Neural progenitor cell (in vitro differentiated cells): ENCODE measurements at places on chromosomes 6 and 20. TPM values are rescaled to one million over a fixed set of nuclear protein-coding genes. Genes with fewer than 3 reads are reported as not detected.

C20orf141 gene
- not detected in 2 replicates for total RNA-seq

LY6G6C gene
- not detected in 2 replicates for total RNA-seq

KHDRBS2 gene
- total RNA-seq, result 14.0 and 17.7 TPM in 2 replicates

GNRH2 gene
- 0.37 TPM in 1 of 2 replicates, not detected in the other for total RNA-seq

SLC22A7 gene
- total RNA-seq, result not detected in 2 replicates

KHDC1L gene
- total RNA-seq, result 1.9 and 2.1 TPM in 2 replicates

TRIM15 gene
- total RNA-seq, result not detected in 2 replicates

GMPR gene
- total RNA-seq, result not detected in 2 replicates

OPN5 gene
- not detected in 2 replicates for total RNA-seq

OOEP gene
- not detected in 2 replicates for total RNA-seq

CST4 gene
- not detected in 2 replicates for total RNA-seq

HSPA12B gene
- total RNA-seq, result 0.15 and 0.71 TPM in 2 replicates

TREML2 gene
- not detected in 2 replicates for total RNA-seq

DEFB121 gene
- not detected in 2 replicates for total RNA-seq

GRIK2 gene
- total RNA-seq, result 0.88 and 1.5 TPM in 2 replicates

EGFL8 gene
- 3.8 and 16.1 TPM in 2 replicates for total RNA-seq

SLC22A23 gene
- total RNA-seq, result 0.99 and 3.3 TPM in 2 replicates

CRIP3 gene
- total RNA-seq, result 21.3 and 35.4 TPM in 2 replicates

WFDC5 gene
- not detected in 2 replicates for total RNA-seq

RFX6 gene
- total RNA-seq, result not detected in 2 replicates

GINS1 gene
- 51.4 and 69.6 TPM in 2 replicates for total RNA-seq

HCK gene
- not detected in 2 replicates for total RNA-seq

PTCRA gene
- not detected in 2 replicates for total RNA-seq

LSM2 gene
- total RNA-seq, result 105 and 125 TPM in 2 replicates

OPRL1 gene
- 1.3 and 3.3 TPM in 2 replicates for total RNA-seq

ID1 gene
- total RNA-seq, result 80.8 and 133 TPM in 2 replicates

PHACTR1 gene
- total RNA-seq, result 2.4 and 6.1 TPM in 2 replicates

DEFB126 gene
- not detected in 2 replicates for total RNA-seq

RBPJL gene
- not detected in 2 replicates for total RNA-seq

OR10C1 gene
- not detected in 2 replicates for total RNA-seq

RUNX2 gene
- 0.09 and 0.19 TPM in 2 replicates for total RNA-seq

LPIN3 gene
- 2.8 and 8.9 TPM in 2 replicates for total RNA-seq
